Dorsolateral prefrontal cortex (tissue), 122 donors: ENCODE measurements at places on chromosomes 1 and 21. TPM values are rescaled to one million over a fixed set of nuclear protein-coding genes. Genes with fewer than 3 reads are reported as not detected.
A peak's percentile ranks its signal among the peaks of the same experiment; 100 is the strongest.

DNA sequence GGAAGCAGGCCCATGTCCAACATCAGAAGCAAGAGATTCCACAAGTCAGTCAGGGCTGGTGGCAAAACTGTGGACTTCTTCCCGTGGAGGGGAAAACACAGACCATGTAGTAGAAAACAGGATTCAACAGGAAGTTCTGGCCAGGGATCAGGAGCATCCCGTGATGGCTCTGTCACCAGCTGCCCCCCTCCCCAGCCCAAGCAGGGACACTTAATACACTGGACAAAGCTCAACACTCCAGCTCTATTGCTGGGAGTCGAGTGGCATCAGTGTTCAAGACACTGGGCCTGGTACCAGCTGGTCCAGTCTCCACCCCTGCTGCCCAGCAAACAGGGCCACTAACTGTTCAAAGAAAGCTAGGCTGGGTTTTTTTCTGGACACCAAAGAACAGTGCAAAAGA lies 3.7 kb downstream of the SLC45A3 start:
- peak; percentile 92 for DNase-seq

SH3BP5L gene
- 51.7 TPM for total RNA-seq

DNA sequence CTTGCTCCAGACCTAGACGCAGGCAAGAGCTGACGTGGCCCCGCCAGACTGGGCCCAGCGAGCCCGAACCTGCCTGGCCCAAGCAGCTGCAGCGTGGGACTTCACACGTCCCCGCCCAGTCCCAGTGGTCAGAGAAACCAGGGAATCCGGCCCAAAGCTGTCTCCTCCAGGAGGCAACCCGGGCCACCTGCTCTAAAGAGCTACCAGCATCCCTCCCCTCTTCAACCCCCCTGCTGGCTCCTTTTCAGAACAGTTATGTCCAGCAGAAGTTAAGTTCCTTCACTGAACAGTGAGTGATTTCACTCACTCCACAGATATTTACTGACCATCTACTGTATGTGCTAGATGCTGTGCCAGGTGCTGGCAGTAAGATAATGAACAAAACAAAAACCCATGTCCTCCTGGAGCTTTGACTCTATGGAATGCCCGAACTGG lies 2.1 kb upstream of the EFNA1 start:
- DNase-seq: peak; percentile 29

DNA sequence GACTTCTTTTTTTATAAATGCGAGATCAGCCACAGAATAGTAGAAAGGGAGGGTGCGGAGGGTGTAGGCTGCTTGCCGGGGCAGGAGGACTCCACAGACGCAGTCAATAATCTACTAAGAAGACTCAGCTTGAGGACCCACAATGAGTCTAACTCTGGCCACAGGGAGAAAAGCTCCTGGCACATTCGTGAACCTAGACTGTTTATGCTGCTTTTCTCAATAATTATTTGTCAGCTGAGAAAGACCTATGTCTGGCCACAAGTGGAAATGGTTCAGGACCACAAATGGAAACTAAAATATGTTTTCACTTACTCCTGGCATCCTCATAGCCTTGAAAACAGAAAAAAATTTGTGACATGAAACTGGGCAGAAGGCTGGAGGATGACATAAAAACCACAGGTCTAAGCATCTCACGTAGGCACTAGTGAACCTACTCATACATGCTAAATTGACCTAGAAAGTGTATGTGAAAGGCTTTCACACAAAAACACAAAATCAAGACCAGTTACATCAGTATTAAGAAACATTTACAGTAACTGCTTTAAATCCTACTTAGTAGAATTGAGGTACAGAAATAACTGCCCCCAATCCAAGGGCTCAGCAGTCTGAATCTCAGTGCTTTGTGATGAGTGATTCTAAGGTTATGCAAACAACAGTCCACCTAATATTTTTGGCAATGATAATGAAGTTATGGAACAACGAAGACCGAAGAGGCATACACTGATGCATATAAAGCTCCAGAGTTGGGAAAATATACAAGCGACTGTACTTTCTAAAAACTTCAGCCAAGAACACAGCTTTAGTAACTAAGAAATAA lies 159.5 kb downstream of the SLC45A1 start:
- no peak for DNase-seq

GRCh38 chr1:115364046-115364779 lies 26.2 kb upstream of the NGF start:
- DNase-seq: no peak

ZSWIM5 gene
- 8.5 TPM for total RNA-seq

DNA sequence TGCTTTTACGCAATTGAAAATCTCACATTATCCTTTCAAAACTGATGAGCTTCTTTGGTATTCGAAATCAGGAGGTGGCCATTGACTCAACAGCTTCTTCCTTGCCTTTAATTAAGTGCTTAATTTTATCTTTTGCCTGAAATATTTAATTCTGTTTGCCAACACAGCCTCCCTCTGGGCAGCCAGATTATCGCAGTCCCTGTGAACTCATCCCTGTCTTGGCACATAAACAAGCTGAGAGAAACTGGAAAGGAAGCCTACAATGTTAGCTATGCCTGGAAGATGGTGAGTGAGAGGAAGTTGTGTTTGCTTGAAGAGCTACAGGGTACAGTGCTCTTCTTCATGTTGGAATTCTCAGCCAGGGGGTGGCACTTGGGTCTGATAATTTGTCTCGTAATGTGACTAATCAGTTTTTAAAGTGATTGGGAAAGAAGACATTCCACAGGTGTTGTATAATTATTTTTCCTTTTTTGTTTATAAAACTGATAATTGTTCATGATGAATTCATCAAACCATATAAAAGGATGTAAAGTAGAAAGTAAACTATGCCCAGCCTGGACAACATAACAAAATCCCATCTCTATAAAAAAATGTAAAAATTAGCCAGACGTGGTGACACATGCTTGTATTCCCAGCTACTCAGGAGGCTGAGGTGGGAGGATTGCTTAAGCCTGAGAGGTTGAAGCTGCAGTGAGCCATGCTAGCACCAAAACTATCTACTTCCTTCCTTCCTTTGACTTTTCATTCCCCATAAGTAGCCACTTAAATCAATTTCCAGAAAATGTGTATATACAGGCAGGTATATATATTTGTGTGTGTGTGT lies 90.1 kb upstream of the RAVER2 start:
- DNase-seq: no peak

DNA sequence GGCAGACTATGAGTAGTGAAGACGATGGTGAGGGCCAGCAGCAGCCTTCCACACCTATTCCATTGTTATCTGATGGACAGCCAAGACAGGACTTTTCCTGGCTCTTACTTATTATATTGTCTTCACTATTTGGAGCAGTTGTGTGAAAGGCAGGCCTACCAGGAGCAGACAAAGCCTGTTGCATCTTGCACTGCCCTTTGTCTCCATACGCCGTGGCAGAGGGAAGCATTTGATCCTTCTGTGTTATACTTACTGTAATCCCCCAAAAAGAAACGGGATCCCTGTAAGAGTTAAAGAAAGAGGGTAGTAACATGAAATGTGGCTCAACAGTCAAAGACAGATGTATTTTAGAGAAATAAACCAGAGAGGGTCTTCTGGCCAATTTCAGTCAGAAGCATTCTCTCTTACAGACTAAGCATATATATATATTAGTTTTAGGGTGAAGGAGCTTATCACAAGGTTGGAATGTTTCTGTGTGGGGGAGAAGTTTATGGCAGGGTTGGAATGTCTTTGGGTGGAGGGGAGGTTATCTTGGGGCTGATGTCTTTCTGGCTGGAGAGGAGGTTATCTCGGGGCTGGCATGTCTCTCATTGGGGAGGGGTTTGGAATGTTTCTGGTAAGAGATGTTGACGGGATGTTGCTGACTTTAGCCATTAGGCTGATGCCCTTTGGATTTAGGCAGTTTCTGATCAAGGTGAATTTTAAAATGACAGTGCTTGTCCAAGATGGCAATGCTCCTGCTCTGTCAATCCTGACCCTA lies 23.4 kb upstream of the HSD3B1 start:
- DNase-seq: no peak

- DNase-seq: no peak
These were observed 79.1 kb upstream of the GPR88 start for GRCh38 chr1:100458661-100459357.

DNA sequence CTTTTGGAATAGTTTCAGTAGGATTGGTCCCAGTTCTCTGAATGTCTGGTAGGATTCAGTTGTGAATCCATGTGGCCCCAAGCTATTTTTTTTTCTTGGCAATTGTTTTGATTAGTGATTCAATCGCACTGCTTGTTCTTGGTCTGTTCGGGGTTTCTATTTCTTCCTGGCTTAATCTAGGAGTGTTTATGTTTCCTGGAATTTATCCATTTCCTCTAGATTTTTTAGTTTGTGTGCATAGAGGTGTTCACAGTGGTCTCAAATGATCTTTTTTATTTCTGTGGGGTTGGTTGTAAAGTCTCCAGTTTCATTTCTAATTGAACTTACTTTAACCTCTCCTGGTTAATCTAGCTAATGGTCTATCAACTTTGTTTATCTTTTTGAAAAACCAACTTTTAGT lies 117.6 kb downstream of the NME7 start:
- no peak for DNase-seq

PLCH2 gene
- total RNA-seq: 16.7 TPM

DNA sequence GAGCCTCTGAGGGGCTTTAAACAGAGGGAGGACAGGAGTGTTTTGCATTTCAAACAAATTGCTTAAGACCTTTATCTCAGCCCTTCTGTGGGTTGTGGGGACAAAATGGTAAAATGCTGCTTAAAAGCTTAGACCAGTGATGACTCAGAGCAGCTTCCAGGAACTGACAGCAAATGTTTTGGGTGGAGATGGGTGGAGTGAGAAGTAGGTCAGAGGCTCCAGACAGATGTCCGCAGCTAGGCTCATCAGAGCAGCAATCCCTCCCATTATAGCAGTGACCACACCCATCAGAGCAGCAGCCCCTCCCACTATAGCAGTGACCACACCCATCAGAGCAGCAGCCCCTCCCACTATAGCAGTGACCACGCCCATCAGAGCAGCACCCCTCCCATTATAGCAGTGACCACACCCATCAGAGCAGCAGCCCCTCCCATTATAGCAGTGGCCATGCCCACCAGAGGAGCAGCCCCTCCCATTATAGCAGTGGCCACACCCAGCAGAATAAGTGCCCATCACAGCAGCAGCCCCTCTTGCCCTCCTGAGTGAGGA lies 532.2 kb downstream of the MATN1 start:
- no peak for DNase-seq

BRWD1 gene
- 115 TPM for total RNA-seq

VWA5B1 gene
- 1.4 TPM for total RNA-seq

PRAMEF5 gene
- not detected for total RNA-seq

G0S2 gene
- total RNA-seq: 2.2 TPM

DNA sequence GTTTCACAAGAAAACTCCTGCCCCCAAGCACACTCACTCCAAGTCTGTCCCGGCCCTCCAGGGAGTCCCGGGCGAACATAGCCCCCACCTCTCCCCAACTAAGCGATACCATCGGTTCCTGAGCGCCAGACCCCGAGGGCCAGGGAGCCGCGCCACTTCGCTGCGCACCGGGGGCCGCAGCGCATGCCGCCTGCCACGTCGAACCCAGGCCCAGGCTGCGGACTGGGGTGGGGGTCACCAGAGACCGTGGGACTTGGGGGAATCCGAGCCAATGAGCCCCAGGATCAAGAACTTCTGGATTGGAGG lies 801 bp downstream of the RSPO1 start:
- no peak for DNase-seq

- DNase-seq: no peak
These were observed 205.0 kb downstream of the TOMM20 start for GRCh38 chr1:234923626-234924025.

YIPF1 gene
- 24.1 TPM for total RNA-seq
